ENCODE measurements at places on chromosomes 3 and 15. TPM values are rescaled to one million over a fixed set of nuclear protein-coding genes. Genes with fewer than 3 reads are reported as not detected.

The RTP1 gene
- total RNA-seq: not detected

- no peak for ATAC-seq
Measured at GRCh38 chr3:112777811-112778210, 68.9 kb downstream of the CD200R1L start.

DNA sequence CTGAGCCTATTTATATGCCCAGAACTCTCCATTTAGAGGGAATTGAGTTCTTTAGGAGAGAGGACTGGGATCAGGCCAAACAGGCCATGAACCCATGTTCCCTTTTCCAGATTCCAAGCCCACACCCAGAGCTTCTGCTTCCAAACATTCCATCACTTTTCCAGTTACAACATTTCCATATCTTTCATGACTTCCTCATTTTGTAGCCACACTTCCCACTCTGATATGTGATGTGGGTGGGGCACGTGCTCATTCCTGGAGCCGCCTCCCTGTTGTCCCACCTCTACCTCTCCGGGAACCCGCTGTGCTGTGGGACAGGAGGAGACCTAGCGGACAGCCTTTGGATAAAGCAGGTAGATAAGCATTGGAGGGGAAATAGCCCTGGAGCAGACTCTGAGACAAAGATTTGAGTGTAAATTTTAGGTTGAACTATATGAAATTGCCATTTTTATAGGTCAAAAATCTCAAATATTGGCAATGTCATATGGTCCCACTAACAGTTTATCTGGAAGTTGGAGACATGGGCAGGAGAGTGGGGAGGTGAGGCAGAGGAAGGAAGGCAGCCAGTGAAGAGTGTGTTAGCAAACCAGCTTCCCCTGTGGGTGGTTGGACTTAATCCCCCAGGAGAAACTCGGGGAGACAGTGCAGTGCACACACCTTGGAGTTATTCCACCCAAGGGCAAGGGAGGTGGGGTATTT is 31.8 kb downstream of the CYP8B1 start:
- peak; percentile 72 for ATAC-seq

DNA sequence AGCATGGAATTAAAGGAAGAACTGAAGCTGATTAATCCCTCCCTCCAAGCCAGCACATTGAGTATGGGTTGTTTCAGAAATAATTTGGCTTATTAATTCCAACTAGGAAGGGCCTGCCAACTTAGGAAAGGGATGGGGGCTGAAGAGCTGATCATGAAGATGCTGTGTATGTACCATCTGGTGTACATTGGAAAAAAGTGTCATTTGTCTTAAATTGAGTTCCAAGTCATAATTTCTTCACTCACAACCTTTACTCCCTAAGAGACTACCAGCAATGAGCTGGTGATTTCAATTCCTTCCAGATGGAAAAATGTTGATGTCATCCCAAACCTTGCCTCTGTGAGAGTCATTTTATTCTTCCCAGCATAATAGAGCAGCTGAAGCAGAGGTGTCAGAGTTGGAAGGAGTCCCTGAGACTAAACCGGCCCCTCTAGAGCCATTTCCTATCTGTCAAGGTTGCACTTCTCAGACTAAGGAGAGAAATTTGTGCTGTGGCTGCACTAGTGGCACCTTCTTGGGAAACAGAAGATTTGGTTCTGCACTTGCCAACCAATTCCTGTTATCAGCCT is 79.4 kb downstream of the GTPBP8 start:
- ATAC-seq: peak; percentile 28

DNA sequence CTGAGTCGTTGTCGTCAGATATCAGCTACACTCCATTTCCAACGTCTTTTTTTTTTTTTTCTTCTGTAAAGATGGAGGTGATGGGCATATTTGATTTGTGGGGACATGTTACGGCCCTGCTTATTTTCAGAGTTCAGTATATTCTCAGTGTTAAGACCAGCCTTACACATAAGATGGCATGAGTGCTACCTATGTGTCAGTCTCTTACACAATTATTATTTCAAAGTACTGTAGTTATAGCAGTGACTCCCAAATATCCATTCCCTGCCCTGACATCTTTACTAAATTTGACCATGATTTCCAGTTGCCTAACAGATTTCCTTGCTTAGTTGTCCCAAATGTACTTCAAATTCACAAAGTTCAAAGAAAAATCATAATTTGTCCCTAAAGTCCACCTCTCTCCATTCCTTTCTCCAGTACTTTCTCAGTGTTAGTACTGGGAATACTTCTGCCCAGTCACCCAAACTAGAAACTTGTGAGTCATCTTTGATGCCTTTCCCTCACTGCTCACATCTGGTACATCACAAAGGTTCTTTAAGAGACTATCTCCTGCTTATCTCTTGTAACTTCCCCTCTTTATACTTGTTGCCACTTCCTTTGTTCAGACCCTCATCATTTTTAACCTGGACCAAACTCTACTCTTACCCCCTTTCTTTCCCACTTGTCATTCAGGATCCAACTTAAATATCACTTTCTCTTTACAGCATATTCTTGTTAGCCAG is 67.0 kb downstream of the ZNF609 start:
- ATAC-seq: no peak

- peak; percentile 88 for ATAC-seq
Measured at GRCh38 chr15:40092256-40092978, 16.3 kb downstream of the BMF start.

DNA sequence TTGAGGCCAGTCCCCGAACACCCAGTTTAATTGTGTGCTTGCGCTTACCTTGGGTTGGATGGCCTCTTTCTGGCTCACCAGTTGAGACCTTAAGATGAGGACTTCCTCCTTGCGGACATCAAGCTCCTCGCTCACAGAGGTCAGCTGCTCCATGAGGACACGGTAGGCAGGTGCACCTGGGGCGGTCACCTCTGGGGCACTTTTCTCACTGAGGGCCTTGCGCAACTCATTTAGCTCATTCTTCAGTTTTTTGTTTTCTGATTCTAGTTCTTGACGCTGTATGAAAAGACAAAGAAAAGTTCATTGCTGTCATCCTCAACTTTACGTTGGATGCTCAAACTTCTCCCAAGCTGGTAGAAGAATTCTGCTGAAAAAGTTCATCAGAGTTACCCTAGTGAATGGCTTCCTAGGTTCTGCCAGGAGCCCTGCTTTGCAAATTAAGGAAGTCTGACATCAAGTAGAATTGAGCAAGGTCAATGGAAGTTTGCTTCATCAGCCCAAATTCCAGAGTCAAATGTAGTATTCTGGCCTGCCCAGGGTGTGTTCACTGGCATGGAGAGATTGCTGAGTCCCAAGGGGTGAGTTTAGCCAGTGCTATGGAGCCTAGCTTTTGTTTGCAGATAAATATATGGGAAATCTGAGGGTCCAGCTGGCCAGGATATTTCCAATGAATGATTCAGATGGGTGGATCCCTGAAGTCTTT is 55.8 kb upstream of the MYO5C start:
- ATAC-seq: peak; percentile 74

GRCh38 chr3:6989608-6990291 is 128.8 kb downstream of the GRM7 start:
- ATAC-seq: no peak

- ATAC-seq: no peak
Measured at GRCh38 chr3:18745472-18745871, 320.3 kb upstream of the SATB1 start.

DNA sequence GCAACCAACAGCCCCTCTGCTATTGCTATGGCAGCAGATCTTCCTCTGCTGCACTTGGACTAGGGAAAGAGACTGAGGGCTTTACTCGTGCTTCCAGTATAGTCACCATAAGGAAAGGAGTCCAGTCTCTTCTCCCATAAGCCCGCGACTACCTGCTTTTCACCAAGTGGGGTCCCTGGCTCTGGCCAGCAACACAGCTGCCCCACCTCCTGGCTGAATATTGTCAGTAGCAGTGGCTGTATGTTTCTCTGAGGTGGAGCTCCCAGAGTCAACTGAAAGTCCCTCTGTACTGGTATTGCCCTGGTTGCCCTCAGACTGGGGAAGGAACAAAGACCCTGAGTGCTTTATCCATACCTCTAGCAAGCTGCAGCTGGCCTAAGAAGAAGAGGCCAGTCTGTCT is 719.6 kb downstream of the SQOR start:
- ATAC-seq: no peak

DNA sequence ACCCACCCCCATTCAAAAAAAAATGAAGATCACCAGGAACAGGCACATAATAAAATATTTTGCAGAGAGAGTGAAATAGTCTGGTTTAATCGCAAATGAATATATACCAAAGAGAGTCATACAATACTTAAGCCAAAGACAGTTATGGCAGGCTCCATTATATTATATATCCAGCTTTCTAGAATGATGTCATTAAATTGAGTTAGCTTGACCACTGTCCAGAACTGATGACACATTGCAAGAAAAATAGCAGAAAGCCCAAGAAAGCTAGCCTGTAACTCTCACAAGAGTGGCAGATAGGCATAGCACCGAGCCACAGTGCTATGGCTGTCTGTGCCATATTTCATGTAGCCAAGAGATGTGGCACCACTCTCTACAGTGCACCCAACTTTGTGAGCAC is 231.9 kb upstream of the SEMA6D start:
- ATAC-seq: no peak

- no peak for ATAC-seq
Measured at GRCh38 chr15:81454024-81454423, 80.0 kb upstream of the TMC3 start.

All from gastroesophageal sphincter (tissue), 4 donors.